ENCODE measurements at places on chromosomes 2 and 18.

DNA sequence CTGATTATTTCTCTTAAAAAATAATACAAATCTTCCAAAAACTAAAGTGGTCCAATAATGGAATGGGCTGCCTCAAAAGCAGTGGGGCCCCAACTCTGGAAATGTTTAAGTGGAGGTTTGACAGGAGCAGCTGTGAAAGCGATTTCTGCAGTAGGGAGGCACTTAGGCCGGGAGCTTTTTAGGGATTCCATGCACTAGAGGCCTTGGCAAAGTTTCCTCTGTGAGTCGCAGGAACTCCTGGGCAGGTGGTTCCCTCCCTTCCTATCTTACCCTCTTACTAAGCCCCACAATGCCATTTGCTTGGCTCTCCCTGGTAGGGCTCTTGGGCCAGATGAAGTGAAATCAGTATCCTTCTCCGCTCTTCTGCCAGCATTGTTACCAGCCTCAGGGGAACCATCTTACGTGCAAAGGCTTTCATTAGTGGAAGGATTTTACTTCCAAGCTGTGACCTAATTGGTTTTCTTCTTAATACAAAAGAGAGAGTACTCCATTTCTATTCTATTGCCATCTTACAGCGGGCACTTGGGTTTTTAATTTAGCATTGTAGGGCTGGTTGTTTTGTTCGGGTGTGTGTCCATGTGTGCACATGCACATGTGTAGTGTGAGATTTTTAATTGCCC, 34.3 kb upstream of the C18orf32 start:
- DNase-seq = no peak

- no peak for DNase-seq
Measured at GRCh38 chr2:216492597-216493333, 5.9 kb upstream of the RPL37A start.

- DNase-seq = no peak
Measured at GRCh38 chr2:4938206-4938605, 754.0 kb upstream of the SOX11 start.

GRCh38 chr2:38498045-38498481, 104.7 kb downstream of the HNRNPLL start:
- DNase-seq = no peak

DNA sequence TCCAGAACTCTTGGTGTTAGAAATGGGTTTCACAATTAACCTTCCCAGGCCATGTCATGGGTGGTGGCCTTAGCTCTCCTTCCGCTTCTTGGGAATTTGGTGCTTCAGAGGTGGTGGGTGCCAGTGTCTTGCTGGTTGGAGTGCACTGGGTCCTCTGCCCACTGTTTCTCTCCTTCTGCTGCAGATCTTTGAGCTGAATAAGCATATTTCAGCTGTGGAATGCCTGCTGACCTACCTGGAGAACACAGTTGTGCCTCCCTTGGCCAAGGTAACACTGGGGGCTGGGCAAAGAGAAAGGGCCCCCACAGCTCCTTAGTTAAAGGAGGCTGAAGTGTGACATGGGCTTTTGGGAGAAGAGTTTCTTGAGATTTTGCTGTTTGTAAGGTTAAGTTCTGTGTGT, 32.0 kb upstream of the PRLH start:
- no peak for DNase-seq

GRCh38 chr18:23387265-23387664, 65.8 kb upstream of the RIOK3 start:
- DNase-seq = no peak

DNA sequence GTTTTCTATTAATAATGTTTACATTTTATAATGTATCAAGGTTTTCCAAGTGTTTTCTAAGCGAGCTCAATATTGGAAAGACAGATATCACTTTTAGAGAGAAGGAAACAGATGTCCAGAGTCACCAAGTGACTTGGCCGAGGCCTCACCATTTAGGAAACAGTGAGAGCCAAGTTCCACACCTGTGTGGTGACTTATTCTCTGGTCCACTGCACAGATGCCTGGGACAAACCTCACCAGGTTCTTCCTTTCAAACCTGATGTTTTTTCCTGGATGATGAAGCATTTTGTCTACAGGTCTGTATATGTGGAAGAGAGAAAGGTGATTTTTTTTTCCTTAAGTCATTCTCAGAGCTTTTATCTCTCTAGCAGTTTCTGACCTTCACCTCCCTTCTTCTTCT, 280.7 kb downstream of the LPIN1 start:
- DNase-seq = no peak
